ENCODE measurements at places on chromosomes 12 and 14.

GRCh38 chr14:68672609-68673285 is 120.1 kb downstream of the ZFP36L1 start:
- no peak for DNase-seq

DNA sequence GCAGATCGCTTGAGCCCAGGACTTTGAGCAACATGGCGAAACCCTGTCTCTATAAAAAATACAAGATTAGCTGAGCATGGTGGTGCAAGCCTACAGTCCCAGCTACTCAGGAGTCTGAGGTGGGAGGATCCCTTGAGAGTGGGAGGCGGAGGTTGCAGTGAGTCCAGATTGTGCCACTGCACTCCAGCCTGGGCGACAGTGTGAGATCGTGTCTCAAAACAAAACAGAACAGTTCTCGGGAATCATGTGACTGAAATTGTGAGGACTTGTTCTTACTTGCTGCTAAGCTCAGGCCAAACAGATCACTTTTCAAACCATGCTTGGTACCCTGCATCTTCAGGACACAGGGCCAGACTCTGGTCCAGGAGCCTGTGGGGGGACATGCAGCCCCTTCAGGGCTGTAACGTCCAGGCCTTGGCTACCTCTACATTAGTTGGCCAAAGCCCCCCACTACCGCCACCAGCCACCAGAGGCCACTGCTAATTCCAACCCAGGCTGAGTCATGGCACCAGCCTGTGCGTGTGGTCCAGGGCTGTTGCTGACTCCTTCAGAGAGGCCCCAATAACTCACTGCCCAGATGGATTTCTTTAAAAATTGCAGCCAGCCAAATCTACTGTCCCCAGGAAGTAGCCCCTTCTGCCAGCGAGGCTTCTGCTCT is 33.4 kb upstream of the SYNDIG1L start:
- peak; percentile 65 for DNase-seq

- DNase-seq: no peak
Measured at GRCh38 chr14:59695198-59695597, 118.6 kb upstream of the CCDC175 start.

DNA sequence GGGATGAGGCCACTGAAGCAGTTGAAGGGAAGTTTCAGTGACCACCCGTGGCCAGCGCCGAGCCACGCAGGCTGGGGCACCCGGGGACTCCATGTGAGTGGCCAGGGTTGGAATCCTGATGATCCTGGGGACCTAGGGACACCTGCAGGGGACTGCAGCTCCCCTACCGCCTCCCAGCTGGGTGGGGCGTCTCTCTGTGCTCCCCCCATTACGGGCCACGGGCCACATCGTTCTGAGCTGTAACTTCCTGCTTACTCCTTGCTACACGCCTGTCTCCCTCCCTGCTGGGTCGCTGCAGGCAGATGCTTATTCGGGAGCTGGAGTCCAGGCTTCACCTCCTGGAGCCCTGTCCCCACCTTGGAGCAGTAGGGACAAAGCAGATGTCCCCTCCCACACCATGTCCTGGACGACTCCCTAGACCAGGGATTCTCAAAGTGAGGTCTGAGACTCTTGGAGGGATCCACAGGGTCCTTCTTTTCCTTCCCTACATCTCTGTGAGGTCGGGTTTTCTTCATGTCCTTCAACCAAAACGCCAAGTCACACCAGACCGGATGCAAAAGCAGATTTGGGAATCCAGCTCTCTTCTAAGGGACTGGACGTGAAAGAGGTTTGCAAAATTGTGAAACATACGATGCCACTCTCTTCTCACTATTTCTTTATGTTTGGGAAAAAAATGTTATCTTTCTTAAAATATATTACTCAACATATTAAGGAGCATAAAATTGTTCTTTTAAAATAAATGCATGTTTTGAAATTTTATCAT is 85.9 kb upstream of the NCOR2 start:
- DNase-seq: no peak

GRCh38 chr12:28536088-28536487 is 345.8 kb downstream of the CCDC91 start:
- peak; percentile 74 for DNase-seq

Measured in fibroblast of upper back skin (primary cell).